HepG2 (cell line): ENCODE measurements at places on chromosomes 12 and 14.
A peak's percentile ranks its signal among the peaks of the same experiment; 100 is the strongest.

DNA sequence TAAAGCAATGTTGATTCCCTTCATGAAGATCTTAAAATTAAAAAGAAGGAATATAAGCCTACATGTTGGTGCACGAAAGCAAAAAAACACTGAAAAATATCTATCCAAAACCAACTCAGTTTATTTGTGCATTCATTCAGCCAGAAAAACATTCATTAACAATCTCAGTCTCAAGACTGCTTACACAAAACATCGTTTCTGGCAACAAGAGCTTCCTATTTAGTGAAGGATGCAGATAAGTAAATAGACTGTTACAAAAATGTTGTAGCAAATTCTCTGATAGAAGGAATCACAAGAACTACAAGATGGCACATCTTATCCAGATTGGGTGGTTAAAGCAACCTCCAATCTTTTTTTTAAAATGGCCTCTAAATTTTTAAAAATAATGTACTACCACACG, 69.7 kb upstream of the DCN start:
- no peak for DNase-seq

DNA sequence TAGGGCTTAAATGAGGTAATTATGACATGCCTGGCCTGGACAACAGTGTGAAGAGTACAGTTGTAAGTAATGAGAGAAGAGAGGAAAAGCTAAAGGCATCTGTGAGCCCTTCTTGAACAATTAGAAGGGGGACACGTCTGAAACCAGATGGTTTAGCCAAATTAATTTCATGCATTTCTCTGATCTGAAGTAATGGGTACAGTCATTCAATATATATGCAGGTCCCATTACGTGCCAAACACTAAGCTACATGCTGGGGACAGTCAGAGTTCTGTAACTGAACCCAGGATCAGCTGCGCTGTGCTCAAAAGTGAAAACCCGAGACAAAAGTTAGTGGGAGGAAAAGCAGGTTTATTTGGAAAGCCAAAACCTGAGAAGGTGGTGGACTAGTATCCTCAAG, 207.2 kb upstream of the TMTC1 start:
- DNase-seq, result no peak

GRCh38 chr12:104600790-104601739, 144.3 kb downstream of the CHST11 start:
- no peak for DNase-seq

- DNase-seq, result peak; percentile 56
Measured at GRCh38 chr14:60275932-60276331, 26.9 kb downstream of the PPM1A start.

DNA sequence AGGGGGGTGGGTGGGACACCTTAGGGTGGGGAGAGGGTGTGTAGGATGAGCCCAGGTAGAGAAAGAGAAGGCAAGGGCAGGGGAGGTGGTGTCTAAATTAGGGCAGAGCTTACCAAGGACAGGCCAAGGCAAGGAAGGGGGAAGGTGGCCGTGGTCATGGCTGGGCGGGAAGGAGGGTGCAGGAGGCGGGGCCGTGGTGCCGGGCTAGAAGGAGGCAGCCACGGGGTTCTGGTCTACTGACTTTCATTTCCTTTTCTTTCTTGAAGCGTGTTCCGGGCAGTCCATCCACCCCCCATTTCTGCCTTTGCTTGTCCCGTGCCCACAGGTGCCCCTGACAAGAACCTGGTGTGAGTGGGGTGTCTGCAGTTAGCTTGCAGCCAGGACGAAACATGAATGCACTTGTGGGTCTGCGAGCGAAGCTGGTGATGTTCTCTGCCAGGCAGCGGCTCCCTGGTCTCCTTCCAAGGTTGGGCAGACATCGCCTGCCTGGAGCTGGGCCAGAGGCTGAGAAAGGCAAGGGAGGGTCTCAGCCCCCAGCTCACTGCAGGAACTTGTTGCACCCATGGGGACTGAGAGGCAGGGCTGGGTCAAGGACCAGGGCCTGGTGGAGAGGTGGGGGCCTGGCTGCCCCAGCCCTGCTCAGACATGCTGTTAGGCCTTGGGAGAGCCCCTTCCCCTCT, 58.2 kb downstream of the KIF26A start:
- DNase-seq, result no peak

GRCh38 chr14:28983279-28983678, 216.7 kb downstream of the FOXG1 start:
- no peak for DNase-seq

DNA sequence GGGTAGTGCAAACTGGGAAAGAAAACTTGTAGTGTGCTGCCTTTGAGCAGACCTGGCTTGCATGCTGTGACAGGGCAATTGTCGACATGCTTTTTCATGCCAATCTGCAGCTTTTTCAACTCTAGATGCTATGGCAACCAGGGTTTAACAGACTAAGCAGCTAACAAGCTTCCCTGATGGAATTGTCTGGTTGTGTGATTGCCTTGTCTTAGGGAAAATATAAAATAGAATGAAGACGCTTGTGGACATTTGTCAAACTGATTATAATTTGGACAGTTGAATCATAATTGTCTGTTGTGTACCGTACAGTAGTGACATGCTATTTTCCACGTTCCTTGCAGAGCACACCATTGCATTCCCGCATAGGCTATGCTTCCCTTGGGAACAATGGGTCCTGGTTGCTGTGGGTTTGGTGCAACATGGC, 113.0 kb downstream of the FOXG1 start:
- DNase-seq, result no peak

GRCh38 chr14:103943673-103944072, 1.3 kb upstream of the RD3L start:
- no peak for DNase-seq

GRCh38 chr14:47917344-47917954, 242.0 kb upstream of the MDGA2 start:
- peak; percentile 9 for DNase-seq

DNA sequence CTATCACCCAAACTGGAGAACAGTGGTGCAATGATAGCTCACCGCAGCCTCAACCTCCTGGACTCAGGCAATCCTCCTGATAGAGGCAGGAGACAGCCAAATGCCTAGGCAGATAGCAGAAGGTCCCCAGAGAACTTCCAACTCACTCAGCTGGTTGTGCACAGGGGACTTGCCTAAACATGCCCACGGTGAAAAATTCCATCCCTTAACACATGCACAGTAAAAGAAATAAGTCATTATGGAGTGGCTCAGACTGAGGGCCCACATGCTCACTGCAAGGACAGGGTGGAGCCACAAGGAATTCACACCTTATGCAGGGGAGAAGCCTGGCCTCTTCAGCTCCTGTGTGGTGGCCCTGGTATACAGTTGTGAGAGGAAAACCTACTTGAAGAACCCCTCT, 525.8 kb upstream of the ATP2B1 start:
- no peak for DNase-seq

- DNase-seq, result no peak
Measured at GRCh38 chr12:131378861-131379665, 331.8 kb upstream of the SFSWAP start.

- DNase-seq, result no peak
Measured at GRCh38 chr12:116153113-116153512, 124.4 kb downstream of the MED13L start.

DNA sequence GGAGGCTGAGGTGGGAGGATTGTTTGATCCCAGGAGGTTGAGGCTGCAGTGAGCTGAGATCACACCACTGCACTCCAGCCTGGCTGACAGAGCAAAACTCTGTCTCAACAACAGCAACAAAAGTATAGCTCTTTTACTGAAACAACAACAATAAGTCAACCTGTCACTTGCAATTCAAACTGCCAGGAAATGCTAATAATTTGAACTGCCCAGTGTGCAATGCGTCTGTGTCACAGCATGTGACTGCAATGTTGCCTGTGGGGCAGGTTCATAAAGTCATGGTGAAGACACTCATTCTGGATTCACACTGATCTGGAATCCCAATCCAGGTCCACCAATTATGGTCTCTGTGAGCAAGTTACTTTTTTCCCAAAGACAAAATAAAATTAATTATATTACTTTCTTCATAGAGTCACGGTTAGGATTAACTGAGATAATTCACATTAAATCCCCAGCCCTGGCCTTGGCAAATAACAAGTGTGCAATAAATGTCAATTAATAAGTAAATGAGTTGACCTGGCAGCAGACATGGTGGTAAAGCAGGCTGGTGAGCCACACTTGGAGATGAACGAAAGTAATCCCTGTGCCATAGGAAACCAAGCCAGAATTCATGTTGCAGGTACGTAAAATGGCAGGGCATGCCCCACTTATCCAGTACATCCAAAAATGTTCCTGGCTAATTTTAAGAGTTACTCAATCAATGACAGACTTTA, 89.1 kb upstream of the CPSF6 start:
- no peak for DNase-seq

GRCh38 chr14:50410071-50410470, 13.4 kb upstream of the CDKL1 start:
- no peak for DNase-seq

DNA sequence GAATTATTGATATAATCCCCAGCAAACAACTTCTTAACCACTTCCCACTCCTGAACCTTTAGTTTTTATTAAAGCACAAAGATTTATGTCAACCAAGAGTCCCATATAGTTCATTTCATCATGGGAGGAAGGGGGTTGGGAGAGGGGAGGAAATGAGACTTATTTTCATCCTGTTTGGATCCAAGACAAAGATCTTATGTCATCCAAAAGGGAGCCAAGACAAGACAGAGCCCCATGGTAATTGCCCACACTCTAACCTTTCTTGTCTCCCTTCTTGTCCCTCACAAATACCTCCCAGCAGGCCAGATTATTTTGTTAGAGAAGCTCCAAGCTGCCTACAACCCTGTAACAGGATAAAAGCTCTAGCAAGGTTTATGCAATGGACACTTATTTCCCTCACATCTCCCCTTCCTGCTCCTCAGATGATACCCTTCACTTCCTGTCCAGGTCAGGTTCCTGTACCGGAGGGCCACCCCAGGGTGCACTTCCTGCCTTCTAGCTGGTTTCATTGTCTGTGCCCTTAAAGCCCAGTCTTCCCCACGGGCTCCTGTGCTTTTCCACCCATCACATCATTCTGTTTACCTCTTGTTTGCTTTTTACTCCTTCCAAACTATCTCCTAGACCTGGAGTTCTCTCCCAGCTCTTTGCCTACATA, 123.7 kb upstream of the MDM1 start:
- DNase-seq, result no peak

DNA sequence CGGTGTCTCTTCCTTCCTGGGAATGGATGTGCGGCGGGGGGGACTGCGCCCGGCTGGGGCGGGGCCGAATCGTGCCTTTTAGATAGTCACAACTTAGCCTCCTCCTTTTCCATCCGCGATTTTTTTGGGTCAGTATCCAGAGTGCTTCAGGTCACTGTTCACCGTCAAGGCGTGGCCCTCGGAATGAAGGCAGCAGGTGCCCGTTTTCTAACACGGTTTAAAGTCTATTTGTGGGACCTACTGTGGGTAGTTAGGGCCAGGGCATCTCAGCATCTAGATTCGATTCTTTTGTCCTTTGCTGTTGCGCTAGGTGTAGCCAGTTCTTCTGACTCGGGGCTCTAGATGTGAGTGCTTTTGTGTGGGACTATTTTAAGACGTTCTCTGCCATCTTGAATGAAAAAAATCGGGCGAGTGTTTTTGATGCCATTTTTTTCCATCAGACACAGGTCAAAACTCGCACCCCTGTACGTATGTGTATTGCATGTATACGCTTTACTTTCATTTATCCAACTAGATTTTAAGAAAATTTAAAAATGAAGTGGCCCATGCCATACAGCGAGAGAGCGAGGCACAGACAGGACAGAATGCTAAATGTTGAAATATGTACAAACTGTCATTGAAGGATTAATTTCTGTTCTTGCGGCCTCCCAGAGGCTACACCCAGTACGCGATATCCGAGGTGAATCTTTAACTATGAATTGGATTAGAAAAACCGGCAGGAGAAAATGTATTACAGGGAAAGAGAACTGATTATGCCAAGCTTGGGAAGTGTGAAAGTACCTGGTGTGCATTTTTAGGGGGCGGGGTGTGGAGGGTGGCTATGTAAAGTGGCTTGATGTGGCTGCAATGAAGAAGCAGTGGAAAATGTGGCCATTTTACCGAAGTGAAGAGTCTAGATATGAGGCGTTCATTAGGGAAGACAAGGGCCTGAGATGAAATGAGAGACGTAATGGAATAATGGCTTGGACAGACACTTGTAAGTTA, 835 bp downstream of the VEZT start:
- no peak for DNase-seq

- DNase-seq, result no peak
Measured at GRCh38 chr12:127463237-127463636, 803.7 kb upstream of the TMEM132C start.

- no peak for DNase-seq
Measured at GRCh38 chr14:39265806-39266524, 32.2 kb downstream of the MIA2 start.

- no peak for DNase-seq
Measured at GRCh38 chr14:63857466-63858030, 4.7 kb downstream of the SYNE2 start.

- DNase-seq, result no peak
Measured at GRCh38 chr12:91609283-91609682, 426.7 kb upstream of the DCN start.

- DNase-seq, result no peak
Measured at GRCh38 chr14:51310505-51310944, 70.5 kb downstream of the TMX1 start.

DNA sequence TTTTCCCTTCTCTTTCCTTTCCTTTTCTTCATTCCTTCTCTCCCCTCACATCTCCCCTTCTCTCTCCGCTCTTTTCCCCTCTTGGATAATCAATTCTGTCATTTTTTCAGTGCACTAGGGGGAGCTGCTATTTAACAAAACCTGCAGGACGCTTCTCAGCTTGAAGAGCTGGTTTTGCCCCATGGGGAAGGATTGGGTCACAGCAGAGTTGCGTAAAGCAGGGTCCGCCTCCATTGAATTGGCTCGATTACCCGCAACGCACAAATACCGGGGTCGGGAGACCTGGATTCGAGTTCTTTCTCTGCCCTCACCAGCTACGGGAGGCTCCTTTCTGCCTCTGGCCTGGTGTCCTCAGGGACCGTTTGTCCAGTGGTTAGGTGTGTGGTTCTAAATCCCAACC, 42.1 kb upstream of the CHGA start:
- DNase-seq, result peak; percentile 62

- no peak for DNase-seq
Measured at GRCh38 chr12:12483438-12483837, 79.2 kb downstream of the DUSP16 start.

DNA sequence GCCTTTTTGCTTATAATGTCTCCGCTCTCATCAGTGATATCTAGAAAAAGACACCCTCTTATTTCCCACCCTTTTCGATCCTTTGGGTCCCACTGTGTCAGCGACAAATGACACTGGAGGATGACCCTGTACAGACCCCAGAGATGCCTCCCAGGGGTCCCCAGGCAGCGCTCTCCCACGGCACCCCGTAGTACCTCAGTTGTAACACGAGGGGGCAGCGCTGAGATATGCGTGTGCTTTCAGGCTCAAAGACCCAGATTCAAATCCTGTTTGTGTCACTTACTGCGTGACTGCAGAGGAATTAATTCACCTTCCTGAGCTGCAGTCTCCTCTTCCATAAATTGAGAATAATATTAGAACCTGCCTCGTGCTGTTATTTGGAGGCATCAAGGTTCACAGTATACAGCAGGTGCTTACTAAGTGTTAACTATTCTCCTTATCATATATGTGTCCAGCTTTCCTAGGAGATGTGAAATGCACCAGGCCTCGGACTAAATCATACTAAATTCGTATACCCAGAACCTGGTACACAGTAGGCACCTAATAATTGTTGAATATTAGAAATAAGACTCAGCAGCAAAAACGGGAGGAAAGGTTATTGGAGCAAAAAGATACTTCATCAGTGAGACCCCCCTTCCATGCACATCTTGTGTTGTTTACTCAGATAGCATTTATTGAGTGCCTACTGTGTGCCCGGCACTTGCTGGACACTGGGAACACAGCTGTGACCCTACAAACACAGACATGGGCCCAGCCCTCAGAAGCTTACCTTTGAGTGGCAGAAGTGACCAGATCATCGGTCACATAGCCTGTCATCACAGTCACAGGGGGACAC, 99.9 kb downstream of the PHETA1 start:
- no peak for DNase-seq
